ENCODE measurements at places on chromosomes 11 and 22.
A peak's percentile ranks its signal among the peaks of the same experiment; 100 is the strongest.

DNA sequence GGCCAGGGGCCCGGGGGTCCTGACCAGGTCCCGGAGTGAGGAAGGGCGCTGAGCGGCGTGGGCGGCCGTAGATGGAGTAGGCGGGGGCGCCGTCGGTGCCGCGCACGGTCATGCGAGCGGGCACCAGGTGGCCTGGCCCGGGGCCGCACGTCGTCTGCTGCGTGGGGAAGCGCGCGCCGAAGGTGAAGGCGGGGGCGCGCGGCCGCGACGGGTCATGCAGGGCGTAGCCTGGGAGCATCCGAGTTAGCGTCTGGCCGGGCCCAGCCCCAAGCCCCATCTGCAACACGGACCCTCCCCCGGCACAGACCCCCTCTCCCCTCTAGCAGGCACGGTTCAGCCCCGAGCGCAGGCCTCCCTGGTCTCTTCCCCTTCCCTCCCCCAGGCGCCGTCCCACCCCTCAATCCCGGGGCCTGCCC is 1.7 kb upstream of the TYMP start:
- DNase-seq: peak; percentile 39

GRCh38 chr11:95512682-95513081 is 276.9 kb downstream of the FAM76B start:
- DNase-seq: no peak

DNA sequence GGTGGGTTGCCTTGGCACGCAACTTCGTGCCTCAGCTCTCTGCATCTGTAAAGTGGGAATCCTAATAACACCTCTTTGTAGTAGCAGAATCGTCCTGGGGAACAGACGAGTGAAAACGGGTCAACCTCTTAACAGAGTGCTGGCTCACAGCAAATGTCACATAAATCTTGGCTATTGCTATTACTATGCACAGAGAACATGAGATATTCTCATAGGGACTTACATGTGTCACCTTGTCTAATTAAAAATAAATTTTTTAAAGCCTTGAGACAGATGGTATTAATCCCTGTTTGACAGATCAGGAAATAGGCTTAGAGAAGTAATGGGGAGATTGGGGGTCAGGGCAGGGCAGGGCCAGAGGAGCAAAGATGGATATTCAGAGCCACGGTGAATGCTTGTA is 44.3 kb upstream of the IGSF9B start:
- no peak for DNase-seq

GRCh38 chr11:106706355-106706754 is 311.9 kb downstream of the GUCY1A2 start:
- no peak for DNase-seq

- DNase-seq: no peak
Measured at GRCh38 chr22:29987137-29987536, 93.1 kb upstream of the HORMAD2 start.

- DNase-seq: no peak
Measured at GRCh38 chr22:48849219-48849912, 978.3 kb downstream of the BRD1 start.

DNA sequence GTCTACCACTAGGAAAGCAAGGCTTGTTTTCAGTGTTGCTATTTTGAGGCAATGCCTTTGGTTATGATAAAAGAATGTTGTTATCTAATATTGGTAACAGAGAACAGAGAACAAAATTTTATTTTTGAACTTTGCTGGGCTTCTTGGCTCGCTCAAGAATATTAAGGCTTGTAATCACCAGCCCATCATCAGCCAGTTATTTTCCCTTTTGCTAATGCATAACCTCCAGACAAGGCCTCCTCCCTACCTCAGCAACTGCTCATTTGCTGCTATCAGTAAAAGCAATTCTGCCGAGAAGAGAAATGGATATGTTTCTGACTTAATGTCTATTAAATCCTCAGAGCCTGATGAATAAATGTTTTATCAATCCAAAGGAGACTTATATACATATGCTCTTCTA is 8.9 kb downstream of the MTMR2 start:
- DNase-seq: no peak

DNA sequence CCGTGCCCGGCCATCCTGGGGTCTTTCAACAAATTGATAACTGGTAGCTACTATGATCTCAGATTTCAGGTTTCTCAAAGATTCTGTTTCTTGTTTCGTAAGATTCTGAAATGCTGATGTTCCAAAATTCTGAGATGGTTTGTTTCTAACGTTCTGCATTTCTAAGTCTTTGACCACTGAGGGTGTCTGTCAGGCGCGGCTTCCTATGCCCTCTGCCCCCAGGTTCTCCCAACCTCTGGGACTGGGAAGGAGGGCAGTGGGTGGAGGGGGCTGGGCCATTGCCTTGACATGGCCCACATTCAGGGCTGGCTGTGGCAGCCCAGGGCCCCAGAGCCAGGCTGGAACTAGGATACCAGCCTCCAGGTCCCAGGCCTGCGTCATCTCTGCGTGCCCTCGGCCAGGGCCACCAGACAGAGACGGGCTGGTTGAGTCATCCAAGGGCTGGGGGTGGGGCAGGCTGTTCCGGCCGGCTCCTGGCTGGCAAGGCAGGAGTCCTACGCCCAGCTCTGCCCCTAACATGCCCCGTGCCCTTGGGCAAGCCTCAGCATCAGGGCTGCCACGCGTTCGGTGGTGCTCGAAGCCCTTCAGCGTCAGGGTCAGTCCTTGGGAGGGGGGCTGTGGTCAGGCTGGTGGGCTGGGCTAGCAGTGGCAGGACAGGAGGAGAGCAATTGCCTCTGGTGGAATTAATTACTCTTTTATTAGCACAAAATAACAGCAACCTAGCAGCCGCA is 5.2 kb downstream of the TMEM134 start:
- no peak for DNase-seq

- no peak for DNase-seq
Measured at GRCh38 chr11:102591160-102591718, 33.9 kb downstream of the MMP20 start.

DNA sequence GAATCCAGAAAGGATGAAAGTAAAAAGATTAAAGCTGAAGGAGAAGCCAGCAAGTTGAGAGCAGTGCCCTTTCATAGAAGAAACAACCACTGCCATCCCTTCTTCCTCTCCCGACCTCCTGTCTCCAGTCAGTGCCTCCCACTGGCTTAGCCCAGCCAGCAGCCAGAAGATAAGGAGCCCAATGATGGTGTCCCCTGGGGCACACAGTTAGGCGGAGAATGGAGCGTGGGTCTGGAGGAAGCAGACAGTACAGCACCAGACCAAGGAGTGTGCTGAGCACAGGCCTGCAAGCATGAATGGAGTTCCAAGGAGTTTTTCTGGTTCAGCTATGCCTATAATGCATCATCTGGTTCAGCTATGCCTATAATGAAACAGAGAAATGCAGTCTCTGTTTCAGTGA is 54.3 kb upstream of the TNRC6B start:
- DNase-seq: no peak

GRCh38 chr11:27563201-27563600 is 56.6 kb upstream of the LIN7C start:
- no peak for DNase-seq

DNA sequence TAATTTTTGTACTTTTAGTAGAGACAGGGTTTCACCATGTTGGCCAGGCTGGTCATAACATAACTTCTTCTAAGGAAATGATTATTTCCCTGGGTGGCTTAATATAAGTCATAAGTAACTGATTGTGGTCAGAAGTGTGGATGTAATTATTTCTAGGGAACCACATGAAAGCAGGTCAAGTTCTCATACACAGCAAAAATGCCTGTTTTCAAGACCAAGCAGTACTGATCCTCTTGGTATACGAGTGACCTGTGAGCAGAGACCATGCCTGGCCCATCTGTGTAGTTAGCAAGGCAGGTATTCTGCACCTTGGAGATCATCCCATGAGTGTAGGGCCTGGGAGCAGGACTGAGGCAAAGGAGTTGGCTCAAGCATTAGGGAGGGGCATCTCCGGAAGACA is 32.5 kb upstream of the NUCB2 start:
- no peak for DNase-seq

- no peak for DNase-seq
Measured at GRCh38 chr11:63906585-63906984, 10.4 kb downstream of the RCOR2 start.

DNA sequence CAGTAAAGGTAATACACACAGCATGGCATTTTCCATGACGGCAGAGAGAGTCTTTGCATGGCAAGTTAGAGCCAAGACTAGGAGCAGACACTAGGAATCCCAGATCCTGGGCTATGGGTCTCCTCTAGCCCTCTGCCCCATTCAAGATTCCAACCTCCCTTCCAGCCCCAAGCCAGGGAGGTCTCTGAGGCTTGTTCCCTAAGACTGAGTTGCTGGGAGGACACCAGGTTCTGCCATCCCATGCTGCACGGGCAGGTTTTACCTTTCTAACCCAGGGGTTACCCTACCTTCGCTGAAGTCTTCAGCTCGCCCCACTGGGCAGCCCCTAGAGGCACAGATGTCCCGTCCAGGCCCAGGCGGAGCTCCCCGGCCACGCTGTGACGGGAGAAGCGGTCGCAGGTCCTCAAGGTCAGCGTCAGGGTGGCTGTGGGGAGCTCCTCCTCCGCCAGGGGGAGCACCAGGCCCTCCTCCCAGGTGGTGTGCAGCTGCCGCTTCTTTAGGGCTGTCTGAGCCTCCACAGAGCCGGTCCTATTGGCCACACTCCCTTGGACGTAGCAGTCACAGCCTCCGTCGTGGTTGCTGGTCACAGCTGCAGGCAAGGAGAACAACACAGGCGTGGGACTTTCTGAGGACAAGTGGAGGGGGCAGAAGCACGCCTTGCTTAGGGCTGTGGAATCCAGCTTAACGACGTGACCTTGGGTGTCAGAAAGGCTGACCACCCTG is 33.8 kb downstream of the SYT13 start:
- DNase-seq: no peak

GRCh38 chr11:32434356-32435151 is 785 bp downstream of the WT1 start:
- no peak for DNase-seq

GRCh38 chr11:12356944-12357655 is 20.3 kb upstream of the PARVA start:
- no peak for DNase-seq

DNA sequence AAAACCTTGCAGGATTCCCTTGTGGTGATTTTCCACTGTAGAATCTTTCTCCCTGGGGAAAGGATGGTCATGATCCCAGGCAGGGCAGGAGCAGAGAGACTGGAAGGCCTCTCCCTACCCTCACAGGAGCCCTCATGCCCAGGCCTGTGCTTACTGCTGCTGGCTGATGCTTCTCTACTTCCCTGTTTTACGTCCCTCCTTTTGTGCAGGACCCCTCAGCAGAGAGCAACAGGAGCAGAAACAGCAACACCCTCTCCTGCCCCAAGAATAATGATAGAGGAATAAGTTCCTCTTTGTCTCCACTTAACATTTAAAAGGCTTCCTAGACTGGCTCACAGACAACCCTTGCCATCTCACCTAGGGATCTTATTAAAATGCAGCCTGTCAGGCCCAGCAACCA is 3.6 kb downstream of the ISX start:
- no peak for DNase-seq

DNA sequence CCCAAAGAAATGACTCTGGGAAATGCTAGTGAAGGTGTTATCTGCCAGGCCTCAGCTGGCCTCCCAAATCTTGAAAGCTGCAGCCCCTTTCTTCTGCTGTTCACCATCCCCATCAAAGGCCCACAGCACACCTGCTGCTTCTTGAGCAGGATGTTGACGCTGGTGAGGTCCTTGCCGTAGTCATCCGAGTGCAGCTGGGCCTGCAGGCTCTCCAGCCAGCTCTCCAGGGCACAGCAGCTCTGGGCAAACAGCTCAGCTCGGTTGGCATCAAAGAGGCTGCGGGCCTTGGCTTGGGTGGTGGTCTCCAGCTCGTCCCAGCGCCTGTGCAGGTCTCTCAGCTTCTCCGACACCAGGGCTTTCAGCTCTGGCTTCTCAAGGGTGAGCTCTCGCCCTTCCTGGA is 18.5 kb upstream of the RBM4B start:
- no peak for DNase-seq

GRCh38 chr11:5288906-5289550 is 12.7 kb downstream of the OR51B4 start:
- DNase-seq: no peak

GRCh38 chr22:48901324-48901723 is 926.3 kb downstream of the BRD1 start:
- no peak for DNase-seq

- no peak for DNase-seq
Measured at GRCh38 chr22:43723816-43724215, 88.3 kb downstream of the EFCAB6 start.

DNA sequence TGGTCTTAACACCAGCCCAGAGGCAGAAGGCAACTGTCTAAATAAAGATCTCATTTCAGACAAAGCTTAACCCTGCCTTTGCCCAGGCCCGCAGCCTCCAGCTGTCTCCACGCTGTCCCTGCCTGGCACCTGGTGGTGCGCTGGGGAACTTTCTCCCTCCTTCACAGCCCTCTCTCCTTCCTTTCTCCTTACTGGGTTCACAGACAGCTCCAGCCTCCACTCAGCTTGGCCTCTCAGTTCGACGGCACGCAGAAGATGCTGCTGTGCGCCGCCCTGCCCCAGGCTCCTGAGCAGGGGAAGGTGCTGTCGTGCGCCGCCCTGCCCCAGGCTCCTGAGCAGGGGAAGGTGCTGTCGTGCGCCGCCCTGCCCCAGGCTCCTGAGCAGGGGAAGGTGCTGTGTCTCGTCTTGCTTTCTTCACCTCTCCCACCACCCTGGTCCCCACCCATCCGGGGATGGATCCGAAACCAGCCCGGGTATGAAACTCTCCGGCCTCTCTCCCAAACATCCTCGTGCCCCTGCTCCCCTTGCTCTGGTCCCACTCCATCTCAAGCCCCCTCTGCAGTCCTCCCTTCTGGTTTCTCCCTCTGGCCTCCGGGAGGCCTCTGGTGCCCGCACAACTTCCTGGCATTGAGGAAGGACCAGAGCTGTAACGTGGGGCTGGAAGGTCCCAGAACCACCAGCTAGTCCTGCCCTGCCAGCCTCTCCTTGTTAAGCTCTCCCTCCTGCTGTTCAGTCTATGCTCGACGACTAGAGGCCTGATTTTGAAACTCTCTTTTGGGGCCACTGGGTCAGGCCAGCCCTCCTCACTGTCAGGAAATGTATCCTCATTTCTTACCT is 22.9 kb upstream of the JAM3 start:
- no peak for DNase-seq

DNA sequence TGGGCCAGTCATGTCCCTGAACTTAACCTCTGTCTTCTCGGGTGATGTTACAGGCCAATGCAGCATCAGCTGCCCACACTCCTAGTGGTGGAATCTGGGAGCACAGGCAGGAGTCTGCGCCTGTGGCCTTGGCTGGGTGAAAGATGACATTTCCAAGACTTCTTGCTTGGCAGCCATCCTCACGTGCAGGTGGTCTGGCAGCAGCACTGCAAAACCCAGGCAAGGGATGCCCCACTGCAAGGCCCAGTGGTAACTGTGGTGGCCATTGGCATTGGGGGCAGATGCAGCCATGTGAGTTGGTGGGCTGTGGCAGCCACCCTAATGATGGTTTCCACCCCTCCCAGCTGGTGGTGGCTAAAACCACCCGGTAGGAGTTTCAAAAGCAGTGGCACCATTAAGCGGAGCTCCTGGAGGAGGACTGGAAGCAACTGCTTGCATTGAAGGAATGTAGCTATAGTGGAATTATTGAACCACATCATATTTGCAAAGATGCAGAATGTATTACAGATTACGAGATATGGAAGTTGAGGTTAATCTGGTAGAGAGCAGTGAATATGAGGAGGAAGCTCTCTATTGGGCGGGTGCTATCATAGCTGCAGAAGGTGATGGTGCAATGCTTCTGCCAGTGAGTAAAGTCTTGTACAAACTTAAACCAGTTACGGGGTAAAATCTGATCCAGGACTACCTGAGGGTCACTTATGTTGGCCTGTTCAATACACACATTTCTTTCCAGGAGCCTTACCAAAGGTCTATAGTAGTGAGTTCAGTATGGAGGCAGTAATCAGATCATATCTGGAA is 120.7 kb upstream of the TOP3B start:
- DNase-seq: no peak
